ENCODE measurements at places on chromosomes 4 and X.

GRCh38 chr4:185524888-185525863 is 10.1 kb downstream of the PDLIM3 start:
- no peak for DNase-seq

- no peak for DNase-seq
Measured at GRCh38 chrX:57901466-57901865, 8.8 kb downstream of the ZXDA start.

GRCh38 chr4:111393781-111394180 is 751.5 kb upstream of the FAM241A start:
- DNase-seq = no peak

GRCh38 chr4:102420563-102421398 is 75.5 kb upstream of the SLC39A8 start:
- no peak for DNase-seq

GRCh38 chr4:111108153-111108552 is 485.3 kb upstream of the PITX2 start:
- no peak for DNase-seq

DNA sequence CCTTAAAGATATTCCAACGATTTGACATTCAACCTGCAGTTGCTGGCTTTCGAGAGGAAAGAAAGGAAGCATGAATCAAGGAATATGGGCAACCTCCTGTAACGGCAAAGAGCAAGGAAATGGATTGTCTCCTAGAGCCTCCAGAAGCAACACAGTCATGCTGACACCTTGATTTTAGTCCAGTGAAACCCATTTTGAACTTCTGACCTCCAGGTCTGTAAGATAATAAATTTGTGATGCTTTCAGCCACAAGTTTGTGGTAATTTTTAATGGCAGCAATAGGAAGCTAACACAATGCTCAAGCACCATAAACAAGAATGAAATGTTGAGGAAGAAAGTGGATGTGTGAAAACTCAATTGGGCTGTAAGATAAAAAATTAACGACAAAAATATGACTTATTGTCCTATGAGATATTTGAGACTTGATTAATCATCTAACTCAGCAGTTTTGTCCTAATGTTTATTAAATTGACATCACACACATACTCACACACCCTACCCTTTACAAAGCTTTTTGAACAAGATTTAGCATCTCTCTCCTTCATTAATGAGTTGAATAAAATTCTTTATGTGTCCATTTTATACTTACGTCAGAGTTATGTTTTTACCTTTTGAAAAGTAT is 857.2 kb upstream of the INTU start:
- DNase-seq = no peak

DNA sequence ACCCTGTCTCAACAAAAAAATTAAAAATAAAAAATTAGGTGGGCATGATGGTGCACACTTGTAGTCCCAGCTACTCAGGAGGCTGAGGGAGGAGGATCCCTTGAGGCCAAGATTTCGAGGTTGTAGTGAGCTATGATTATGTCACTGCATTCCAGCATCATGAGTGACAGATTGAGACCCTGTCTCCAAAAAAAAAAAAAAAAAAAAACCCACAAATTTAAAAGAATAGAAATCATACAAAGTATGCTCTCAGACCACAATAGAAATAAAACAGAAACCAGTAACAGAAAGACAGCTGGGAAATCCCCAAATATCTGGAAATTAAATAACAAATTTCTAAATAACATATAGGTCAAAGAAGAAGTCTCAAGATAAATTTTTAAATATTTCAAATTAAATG is 81.0 kb upstream of the HUWE1 start:
- no peak for DNase-seq

- DNase-seq = no peak
Measured at GRCh38 chrX:53471346-53471745, 37.2 kb upstream of the HSD17B10 start.

Data from GM18507 (cell line).